ENCODE measurements at places on chromosomes 11 and 22.

GRCh38 chr11:73755670-73756069 is 5.2 kb downstream of the RAB6A start:
- no peak for DNase-seq

- DNase-seq = no peak
Observed at GRCh38 chr11:128450882-128451651, 136.3 kb downstream of the ETS1 start.

GRCh38 chr22:49833340-49834007 is 5.8 kb upstream of the BRD1 start:
- no peak for DNase-seq

DNA sequence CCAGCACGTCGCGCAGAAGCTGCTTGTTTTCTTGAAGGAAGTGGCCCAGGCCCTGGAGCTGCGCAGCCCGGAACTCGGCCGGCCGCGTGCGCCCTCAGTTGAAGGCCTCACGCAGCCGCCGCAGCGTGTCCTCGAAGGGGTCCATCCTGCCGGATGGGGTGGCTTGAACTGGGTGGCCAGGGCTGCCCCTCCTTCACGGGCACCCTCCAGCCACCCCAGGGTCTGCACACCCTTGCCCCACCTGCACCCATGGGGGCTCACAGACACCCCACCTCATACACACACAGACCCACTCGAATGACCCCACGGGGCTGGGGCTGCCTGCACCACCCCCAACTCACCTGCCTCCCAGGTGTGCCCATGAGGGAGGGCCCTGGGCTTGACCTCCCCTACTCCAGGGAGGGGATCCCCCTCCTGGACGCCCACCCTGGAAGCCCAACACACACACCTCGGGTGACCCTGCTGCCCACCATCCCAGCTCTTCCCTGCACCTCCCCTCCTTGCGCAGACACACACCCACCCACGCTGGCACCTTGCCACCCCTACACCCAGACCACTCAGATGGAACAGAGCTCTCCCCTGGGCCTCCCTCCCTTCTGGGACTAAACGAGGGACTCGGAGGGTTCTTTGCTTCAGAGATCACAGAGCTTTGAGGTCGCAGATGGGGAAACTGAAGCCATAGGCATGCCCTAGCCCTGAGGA is 6.8 kb downstream of the ALDH3B2 start:
- DNase-seq = no peak

DNA sequence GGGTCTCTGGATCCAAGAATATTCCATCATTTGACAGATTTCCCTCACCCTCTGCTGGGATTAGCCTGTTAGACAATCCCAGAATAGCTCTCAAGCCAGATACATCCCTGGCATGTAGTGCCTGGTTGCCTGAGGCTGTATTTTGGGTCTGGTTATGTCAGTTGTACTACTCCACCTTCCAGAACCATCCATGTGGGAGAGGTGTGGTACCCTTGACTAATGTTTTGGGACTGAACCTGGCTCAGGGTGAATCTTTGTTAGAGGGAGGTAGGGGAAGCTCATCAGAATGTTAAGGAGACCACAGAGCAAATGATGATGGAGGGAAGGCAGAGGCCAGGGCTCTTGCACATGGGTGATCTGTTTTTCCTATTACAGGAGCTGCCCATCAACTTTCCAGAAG is 5.2 kb downstream of the C11orf52 start:
- no peak for DNase-seq

DNA sequence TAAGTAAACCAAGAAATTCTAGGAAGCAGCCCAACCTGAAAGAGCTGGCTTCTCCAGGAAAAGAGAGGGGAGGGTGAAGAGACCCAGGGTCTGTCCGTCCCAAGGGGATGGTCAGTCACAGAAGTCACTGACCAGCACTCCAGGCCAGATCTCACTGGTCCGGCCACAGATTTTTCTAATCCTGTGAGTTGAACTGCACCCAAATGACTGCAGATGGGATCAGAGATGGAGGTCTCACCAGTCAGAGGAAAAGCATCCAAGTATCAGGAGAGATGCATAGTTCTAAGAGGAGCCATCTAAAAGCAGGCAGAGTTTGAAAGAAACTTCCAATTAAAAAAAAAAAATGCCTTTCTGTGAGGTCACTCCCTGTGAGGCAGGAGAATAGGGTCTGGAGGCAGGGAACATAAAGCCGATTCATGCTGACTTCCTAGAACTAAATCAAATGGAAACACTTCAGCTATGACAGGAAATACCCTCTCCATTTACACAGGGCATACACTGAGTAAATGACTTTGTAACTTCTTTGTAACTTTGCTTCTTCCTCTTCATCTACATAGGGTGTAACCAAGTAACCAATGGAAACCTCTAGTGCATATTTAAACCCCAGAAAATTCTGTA is 144.5 kb downstream of the CCDC34 start:
- DNase-seq = no peak

DNA sequence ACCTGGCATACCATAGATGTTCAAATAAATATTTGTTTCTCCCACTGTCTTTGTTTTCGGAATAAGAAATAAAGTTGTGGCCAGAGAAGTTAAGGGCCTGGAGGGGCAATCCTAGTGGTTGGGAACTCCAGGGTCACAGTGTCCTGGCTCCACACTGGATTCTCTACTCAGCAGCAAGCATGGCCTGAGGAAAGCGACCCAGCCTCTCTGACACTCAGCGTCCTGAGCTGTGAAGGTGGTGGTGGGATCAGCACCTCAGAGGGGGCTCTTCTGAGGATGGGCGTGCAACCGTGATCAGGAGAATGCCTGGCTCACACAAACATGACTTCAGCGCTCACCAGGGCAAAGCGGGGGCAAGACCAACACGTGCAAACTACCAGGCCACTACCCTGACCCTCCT is 59.9 kb downstream of the LARGE1 start:
- no peak for DNase-seq

GRCh38 chr11:120307476-120307875 is 17.6 kb upstream of the TLCD5 start:
- no peak for DNase-seq

DNA sequence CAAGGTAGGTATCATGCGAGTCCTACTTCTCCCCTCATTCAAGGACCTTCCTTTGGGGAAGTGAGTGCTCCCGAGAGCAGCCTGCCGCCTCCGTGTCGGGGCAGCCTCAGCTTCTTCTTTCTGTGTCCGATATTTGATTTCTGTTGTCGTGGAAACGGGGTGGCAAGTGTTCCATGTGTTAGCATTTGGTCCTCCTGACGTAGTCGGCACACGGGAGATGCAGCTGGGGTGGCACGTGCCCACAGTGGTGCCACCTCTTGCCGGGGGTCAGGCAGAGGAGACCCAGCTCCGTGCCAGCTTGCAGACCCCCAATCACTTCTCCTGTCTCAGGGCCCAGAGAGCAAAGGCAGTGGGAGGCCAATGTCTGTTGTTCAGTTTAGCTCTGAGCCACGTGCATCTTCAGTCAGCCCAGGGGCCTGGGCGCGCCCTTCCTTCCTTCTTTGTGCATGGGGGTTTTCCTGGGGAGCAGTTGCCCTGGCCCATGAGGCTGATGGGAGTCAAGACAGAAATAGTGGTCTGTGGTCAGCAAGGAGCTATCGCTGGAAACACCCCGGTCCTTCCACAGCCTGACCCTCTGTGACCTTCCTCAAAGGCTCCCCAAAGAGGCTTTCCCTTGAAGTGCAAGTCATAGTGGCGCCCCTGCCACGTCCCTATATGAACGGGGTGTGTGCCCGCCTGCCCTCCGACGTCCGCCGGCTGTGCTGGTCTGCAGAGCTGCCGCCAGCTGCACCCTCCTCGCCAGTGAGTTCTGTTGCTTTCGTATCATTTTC is 44.5 kb downstream of the PARVB start:
- peak; percentile 4 for DNase-seq

DNA sequence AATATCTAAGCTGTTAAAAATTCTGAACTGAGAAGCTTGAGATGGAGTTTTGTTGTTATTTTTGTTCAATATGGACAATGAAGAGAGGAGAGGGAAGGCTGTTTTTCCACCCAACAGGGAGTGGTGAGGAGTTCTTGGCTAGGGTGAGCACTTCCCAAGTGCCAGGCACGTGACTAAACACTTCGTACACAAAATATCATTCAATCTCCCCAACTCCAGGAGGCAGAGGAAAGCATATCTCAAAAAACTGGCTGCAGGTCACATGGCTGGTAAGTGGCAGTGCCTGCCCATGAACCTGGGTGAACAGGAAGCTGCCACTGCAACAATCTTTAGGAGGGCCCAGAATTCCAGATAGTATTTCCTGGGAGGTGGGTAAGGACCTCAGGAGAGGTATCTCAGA is 11.6 kb downstream of the ELF5 start:
- DNase-seq = no peak

DNA sequence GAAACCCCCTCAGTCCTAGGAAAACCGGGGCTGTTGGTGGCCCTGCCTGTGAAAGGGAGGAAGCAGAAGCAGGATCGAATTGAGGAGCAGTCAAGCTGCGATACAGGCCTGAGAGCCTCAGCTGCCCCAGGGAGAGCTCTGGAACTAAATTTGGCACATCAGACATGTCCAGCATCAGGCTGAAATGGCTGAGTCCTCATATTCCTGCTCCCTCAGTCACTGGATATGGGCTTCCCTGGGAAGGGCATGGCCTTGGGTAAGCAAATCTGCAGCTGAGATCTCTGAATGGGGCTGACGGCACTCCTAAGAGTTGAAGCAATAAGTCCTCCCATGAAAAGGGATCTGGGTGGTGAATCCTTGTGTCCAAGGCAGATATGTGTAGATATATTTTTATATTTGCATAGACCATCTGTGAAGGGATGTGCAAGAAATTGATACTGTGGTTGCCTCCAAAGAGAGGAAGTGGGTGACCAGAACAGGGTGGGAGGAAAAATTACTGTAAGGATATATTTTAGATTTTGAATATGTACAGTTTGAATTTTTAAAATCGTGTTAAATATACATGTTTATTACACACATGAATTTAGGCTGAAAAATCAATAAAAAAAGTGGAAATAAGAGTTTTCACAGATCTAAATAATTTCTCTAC is 45.5 kb downstream of the APIP start:
- DNase-seq = no peak

- DNase-seq = no peak
Observed at GRCh38 chr22:23742505-23743264, 8.2 kb downstream of the ZNF70 start.

DNA sequence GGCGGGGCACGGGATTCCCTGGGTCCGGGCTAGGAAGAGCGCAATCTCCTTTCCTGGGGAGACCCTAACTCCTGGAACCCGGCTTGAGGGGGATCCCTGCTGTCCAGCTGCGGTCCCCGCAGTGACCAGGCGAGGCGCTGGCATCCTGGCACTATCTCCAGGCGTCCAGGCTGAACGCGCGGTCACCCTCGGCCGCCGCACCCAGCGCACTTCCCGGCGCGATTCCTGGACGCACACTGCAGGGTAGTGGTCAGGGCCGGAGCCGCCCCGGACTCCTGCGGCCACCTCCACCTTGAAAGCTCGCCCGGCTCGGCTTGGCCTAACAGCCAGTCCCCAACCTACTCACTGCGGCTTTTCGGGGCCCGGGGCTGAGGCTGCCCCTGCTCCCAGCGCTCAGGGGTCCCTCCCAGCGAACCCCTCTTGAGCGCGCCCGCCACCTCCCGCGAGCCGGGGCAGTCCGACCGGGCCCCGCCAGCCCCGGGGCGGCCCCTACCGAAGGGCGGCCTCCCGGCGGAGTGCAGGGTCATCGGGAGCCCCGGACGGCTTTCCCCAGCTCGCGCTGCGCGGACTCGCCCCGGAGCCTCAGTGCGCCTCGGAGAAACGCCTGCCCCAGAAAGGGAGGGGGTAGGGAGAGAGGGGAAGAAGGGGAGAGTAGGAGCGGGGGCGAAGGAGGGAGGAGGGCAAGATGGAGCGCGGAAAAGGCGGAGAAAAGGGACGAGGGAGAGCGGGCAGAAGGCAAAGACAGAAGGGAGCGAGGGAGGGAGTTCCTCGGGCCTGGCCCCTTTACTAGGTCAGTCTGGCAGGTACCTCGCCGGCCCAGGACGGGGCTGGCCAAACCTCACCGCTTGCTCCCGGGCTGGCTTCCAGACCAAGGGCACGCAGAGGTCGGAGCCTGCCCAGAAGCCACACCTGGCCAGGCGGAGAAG is 1.0 kb downstream of the POU2AF3 start:
- peak; percentile 51 for DNase-seq

DNA sequence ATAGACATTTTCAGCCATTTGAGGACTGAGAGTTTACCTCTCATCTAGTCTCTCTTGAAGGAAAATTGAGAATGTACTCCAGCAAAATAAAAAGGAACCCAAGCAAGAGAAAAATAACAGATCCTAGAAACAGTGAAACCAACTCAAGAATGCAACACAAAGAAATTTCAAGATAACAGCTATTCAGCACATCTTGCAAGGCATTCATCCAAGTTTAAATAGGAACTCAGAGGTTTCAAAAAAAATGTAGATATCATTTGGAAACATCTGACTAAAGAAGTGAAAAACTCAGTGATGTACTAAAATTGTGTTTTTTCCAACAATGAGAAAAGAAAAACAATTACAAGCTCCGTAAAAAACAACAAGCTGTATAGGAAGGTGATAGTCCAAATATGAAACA is 76.4 kb downstream of the TMEM135 start:
- DNase-seq = no peak

GRCh38 chr22:35192129-35192918 is 65.0 kb upstream of the HMGXB4 start:
- no peak for DNase-seq

DNA sequence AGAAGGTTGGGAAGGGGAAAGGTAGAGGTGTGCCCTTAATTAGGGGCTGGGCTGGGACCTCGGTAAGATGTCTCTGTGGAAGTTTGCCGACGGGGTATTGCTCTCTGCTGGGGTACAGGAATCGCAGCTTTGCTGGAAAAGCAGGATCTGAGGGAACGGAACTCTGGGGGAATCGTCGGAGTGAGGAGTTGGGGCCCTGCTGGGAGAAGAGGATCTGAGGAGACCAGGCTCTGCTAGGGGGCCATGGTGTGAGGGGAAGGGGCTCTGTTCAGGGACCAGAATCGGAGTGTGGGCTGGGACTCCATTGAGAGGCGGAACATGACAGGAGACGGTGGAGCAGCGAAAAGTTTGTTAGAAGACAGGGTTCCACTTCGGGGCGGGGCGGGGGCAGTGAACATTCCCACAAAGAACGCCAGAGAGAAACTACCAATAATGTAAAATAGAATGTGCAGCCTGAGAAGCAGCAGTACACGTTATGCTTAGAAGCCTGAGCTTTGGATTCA is 456 bp downstream of the AAMDC start:
- DNase-seq = no peak

GRCh38 chr22:33163815-33164214 is 105.6 kb upstream of the SYN3 start:
- DNase-seq = no peak

DNA sequence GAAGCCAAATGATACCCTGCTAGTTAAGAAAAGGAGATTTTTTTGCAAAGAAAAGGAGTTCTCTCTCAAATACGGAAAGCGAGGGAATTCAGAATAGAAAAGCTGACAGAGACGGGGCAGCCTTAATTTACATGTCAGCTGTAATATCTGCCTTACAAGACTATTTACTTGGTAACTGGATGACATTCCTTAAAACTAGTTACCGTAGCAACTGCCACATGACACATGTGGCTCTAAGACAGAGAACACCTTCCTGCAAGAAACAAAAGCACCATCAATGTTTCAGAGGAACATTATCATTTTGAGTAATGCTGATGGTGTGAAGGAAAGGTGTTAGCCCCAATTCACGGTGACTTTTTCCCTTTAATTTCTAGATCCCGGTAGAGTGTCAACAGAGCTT is 222.1 kb downstream of the LRRC4C start:
- no peak for DNase-seq

GRCh38 chr22:46357711-46358520 is 22.4 kb downstream of the TRMU start:
- DNase-seq = no peak

Measured in hippocampal formation (tissue), 2 donors.